ENCODE measurements at places on chromosomes 11 and 22. TPM values are rescaled to one million over a fixed set of nuclear protein-coding genes. Genes with fewer than 3 reads are reported as not detected.

The APOL4 gene
- total RNA-seq, result not detected

The KRTAP5-1 gene
- total RNA-seq, result not detected

The ADM2 gene
- not detected for total RNA-seq

The OR10A6 gene
- total RNA-seq, result not detected

DNA sequence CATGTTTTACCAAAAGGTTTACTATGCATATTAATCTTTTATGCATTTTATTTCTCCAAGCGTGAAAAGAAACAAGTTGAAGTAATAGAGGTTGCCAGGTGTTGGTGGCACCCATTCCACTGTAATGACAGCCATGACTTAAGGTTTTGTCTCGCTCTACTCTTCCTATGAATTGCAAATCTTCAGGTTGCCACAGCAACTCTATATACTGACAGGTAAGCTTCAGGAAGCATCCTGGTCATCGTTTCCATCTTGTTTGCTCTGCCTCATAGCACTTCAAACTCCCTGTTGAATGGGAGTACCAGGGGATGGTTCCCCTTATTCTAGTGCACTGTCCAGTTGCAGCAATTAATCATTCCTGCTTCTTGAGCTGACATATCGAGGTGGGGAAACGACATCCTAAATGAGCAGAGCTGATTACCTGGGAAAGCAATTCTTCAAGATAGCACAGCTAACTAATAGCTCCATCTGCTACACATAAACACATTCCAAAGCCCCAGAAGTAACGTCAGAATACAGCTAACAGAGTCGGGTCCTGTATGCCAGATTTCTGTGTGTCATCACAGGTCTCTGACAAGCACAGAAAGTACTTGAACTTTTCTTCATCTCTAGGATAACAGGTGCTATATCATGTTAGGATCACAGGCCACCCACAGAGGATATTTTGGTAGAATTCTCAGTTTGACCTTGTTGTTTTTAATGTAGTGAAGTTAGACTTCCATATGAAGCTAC is 80.3 kb downstream of the CADM1 start:
- peak; percentile 14 for DNase-seq

DNA sequence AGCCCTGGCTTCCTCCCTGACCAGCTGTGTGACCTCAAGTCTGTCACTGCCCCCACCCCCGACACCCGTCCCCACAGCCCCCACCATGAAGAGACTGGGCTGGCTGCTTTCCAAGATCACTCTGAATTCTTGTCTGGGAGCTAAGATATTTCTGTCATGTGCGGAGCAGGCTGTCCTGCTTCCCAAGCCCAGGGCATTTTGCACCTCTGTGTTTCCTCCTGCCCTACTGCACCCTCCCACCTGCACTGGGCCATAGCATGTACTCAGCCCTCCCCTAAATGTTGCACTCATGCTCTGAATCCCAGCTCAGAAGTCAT is 30.3 kb upstream of the MYEOV start:
- no peak for DNase-seq

The MYOD1 gene
- not detected for total RNA-seq

The MPPED2 gene
- 10.3 TPM for total RNA-seq

All from stomach (tissue), 19 donors.